ENCODE measurements at places on chromosomes 12 and 14.

- DNase-seq = no peak
Measured at GRCh38 chr14:94738751-94739150, 31.2 kb downstream of the GSC start.

GRCh38 chr12:9626291-9626690, 18.6 kb upstream of the KLRB1 start:
- DNase-seq = no peak

DNA sequence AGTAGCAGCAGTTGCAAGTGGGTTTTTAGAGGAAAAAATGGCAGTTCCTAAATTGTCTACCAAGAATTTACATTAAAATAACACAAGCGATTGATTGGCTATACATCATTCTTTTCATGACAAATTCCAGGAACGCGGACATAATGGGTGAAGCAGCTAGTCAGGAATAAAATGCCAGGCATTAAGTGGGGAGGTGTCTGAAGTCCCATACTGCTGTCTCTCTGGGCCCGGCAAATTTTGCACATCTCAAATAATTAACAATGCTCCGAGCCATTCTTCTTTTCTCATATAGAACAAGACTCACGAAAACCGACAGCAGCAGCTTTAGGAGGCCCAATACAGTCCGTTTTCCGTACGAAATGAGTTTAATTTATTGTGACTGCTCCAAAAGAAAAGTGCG, 696 bp downstream of the RPL36AL start:
- DNase-seq = no peak

- DNase-seq = no peak
Measured at GRCh38 chr12:111607239-111607638, 8.1 kb upstream of the ATXN2 start.

DNA sequence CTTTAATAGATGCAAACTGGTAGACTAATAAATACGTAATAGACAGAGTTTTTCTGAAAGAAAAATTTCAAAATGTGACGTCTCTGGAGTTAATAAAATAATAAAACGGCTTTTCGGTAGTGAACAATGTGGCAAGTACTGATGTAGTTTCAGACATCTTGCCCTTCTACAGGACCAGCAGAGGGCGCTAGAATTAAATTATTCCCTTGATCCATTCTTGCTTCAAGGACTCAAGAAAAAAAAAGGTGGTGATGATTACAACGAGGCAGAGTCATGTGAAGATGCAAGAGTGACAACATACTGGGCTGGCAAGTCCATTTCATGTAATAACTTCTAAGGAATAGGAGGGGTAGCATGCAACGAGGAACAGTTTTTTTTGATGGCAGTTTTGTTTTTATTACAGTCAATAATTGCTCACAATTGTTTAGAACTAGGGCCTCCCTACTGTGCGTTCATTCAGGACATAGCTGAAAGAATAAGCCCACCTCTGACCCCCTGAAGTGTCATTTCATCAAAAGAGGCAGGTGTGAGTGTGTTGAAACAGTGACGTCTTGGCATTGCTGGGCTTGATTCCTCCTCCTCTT, 101.0 kb upstream of the GZMB start:
- peak; percentile 15 for DNase-seq

DNA sequence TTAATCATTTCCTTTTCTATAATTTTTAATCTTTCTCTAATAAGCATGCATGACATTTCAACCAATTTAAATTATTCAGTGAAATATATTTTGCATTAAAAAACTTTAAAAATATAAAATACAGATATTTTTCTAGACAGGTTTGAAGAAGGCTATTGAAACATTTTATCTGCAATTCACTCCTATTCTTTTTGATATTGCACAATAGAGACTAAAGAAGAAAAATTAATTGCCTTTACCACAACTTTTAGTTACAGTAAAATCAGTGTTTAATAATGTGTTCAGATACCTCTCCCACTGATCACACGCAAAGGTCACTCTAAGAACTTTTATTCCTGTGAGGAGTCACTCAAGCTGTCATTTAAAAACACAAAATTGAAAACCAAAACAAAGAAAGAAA, 1416.7 kb downstream of the FSCB start:
- no peak for DNase-seq

- DNase-seq = no peak
Measured at GRCh38 chr14:105987563-105987962, 461.2 kb downstream of the TMEM121 start.

DNA sequence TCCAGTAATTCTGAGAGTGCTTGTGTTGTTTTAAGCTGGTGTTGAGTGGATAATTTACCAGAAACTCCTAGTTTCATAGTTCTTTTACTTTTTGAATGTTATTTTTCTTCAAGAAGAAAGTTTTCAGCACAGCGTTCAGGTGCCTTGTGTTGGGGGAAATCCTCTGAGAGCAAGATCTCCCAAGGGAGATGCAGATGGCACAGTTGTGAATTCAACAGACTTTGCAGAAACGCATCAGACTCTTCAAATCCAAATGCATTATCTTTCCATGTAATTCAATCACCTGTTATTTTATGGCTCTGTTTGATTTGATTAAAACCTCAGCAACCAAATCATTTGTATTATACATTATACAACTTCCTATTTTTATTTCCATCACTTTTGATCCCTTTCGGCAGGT, 439.9 kb downstream of the EGLN3 start:
- no peak for DNase-seq

DNA sequence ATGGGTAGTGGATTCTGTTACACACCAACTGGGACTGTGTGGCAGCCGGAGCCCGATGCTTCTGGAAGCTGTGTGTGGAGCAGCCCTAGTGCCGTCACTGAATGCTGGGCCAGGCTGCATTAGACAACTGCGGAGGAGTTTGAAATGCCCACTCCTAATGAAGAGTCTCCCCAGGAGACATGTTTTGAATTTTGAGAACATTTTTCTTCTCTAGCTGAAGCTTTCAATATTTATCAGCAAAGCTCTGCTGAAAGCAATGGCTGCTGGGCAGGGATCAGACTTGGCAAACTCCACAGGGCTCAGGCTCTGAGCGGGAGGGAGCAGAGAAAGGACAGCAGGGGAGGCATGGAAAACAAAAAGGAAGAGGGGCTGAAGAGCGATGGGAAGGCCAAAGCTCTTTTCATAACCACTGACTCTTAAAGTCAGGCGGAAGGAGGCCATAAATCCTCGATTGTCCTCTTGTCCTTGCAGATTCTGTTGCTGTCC, 189.1 kb downstream of the MON2 start:
- DNase-seq = no peak

DNA sequence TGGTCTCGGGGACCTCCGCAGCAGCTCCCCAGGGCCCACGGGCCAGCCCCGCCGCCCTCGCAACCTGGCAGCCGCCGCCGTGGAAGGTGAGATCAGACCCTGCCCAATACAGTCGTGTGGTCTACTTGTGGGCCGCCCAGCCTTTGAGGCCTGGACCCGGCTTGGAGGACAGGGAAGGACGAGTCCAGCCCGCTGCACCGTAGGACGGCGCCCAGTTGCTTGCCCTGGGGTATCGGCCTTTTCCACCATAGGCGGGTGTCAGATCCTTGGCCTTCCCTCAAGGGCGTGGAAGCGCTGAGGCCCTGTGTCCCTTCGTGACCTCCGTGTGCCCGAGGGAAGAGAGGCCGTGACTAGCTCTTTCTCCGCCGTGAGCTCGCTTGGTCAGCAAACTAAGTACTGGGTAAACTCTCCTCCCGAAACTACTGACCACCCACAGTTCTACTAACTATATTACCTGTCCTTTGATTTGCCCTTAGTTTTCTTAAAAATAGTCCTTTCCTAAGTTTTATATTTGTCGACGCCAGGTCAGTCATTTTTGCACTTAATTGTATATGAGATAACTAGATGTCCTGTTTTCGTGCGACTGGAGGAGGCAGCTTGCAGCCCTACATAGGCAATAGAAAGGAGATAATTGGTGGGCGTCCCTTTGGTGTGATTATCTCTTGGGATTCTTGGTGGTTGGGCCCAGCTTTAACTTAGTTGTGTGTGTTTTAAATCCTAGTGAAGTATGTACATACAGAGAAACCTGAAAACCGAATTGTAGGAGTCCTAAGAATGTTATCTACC, 757 bp downstream of the SLC25A3 start:
- no peak for DNase-seq

DNA sequence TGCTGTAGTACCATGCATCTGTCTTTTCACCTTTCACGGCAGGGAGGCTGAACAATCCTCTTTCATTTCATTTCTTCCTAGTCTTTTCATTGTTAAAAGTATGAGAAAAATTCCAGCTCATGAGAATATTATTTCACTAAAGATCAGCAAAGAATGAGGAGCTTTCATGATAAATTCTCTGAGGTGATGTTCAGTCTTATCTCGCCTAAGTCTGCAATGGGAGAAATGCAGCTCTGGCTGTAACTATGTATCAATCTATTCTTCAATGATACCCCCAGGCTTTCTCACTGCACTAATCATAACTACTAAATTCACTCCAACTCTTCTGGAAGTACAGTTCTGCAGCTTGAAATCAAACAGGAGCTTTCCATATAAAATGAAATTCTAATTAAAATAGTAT, 15.7 kb downstream of the FOXG1 start:
- no peak for DNase-seq

GRCh38 chr14:92416544-92416943, 93.6 kb downstream of the SLC24A4 start:
- DNase-seq = no peak

GRCh38 chr12:79415746-79416435, 274.9 kb downstream of the PAWR start:
- no peak for DNase-seq

GRCh38 chr14:81179631-81180030, 41.1 kb downstream of the GTF2A1 start:
- no peak for DNase-seq

GRCh38 chr12:121812320-121812871, 8.6 kb downstream of the SETD1B start:
- no peak for DNase-seq

- DNase-seq = no peak
Measured at GRCh38 chr14:73774241-73774570, 60.0 kb upstream of the PNMA1 start.

GRCh38 chr14:90678846-90679362, 137.3 kb downstream of the TTC7B start:
- DNase-seq = no peak

DNA sequence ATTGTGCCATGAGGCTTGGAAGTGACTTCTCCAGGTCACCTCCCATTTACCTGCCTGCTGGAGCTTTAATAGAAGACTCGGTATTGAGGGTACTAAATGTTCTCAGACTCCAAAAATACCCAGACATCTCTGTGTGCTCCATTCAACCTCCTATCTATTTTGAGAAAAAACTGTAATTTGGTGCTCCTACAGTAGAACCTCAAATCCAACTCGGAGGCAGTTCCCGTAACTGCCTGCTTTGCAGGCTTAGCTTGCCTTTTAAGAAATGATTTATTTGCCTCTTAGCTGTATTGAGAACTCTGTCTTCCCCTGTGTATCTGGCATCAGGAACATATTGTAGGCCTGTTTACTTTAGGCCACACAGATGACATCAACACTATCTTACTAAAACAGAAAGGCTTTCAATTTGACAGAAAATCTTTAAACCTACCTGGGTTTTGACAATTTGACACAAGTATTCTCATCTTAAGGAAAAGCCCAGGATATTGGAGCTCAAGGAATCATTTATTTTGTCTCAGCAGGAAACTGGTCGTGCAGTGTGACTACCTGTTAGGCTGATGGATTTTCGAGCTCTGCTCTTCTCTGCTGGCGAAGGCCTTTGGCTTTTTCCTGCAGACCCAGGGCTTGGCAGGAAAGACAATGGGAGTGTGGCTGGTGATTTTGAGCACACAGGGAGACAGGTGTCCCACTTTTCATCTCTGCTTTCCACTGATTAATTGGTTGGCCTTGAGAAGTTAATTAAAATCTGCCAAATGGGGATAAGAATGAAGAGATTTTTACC, 314.8 kb downstream of the SNAPC1 start:
- DNase-seq = no peak

DNA sequence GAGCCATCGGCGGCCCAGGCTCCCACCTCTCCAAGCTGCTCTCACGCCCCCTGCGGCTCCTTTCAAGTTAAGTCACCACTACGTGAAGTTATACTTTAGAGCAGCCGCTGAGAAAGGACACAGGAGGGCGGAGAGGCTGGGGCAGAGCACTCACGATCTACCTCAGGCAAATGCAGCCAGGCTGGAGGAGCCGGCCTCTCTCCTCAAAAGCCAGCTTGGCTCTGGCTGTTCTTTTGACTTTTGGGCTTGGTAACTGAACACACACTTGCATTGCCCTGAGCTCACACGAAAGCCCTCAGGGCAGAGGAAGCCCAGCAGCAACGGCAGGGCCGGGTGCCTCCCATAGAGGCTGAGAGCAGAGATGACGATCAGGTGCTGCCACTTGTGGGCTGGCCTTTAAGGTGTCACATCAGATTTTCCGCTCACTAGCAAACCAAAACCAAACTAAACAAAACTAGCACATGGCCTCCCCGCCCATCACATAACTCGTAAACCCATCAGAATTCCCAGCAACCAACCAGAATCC, 75.2 kb downstream of the PITPNM2 start:
- DNase-seq = no peak

DNA sequence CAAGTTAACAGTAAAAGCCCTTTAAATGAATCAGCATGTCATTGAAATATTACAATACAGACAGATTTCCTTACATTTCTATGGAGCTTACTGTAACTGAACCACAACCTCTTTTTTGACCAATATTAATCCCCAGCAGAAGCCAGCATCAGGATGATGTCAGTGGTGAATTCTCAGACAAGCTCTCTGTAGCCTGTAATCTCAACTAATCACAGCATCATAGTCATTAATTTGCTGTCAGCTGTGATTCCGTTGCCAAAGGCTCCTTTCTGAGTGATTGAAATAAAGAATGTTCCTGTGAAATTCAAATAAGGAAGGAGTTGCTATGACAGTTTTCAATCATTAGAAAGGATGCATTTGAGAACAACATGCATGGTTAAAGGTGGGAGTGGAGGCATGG, 323.1 kb downstream of the PDZRN4 start:
- no peak for DNase-seq

DNA sequence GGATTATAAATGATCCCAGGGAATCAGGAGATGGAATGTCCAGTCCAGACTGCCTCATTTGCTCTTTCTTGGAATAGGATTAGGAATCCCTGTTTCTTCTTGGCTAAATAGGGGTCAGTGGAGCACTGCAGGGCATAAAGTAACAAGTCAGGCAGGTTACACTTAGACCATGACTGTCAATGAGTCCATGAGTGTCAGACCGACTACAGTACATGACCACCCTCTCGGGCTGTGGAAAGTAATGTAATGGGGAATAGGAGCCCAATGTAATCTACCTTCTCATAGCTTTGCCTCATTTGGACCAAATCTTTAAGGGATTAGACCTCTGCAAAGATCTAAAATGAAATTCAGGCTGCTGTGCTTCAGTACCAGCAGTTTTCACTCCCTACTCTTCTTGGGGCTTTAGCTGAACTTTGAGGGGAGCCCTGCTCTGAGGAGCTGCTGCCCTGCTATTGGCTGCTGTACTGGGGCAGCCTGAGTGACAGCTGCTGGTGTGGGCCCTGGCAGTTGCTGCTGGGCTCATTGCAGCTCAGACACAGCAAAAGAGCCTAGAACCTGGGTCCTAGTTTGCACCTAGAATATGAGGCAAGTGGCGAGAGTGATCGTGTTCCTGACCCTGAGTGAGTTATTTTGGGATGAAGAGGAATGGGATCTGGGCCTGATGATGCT, 62.2 kb upstream of the OR4E1 start:
- no peak for DNase-seq
